ENCODE measurements at places on chromosomes 12 and 14.

DNA sequence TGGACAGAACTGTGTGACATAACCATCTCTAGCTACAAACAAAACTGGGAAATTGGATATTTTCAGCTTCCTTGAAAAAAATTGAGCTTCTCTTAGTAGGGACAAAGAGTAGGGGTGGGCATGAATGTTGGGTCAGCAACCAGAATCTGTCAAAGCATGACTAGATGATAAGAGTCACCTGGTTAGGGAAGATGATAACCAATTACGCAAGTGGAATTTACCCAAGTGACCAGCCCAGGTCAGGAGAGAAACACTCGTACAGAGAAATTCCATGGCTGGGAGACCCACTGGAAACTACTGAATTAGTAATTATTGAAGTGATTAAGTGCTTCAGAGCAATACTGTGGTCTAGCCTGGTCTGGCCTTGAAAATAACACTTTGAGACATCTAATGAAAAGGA, 36.3 kb upstream of the C12orf75 start:
- no peak for DNase-seq

DNA sequence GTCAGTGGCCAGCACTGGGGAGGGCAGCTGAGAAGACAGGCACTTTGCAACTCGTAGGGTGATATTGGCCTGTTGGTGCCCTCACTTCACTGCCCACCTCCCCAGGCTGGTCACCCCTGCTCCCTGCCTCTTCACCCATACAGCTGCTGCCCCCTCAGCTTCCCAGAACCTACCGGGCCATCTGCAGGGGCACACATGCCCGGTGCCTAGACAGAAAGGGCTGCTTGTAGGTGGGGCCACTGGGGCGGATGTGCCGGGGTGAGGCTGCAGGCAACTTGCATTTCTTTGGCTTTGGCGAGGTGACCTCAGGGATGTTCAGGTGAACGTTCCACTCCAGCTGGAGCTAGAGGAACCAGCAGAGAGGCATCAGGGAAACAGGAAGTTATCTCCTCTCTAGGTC, 17.2 kb downstream of the FAM186B start:
- DNase-seq, result no peak

DNA sequence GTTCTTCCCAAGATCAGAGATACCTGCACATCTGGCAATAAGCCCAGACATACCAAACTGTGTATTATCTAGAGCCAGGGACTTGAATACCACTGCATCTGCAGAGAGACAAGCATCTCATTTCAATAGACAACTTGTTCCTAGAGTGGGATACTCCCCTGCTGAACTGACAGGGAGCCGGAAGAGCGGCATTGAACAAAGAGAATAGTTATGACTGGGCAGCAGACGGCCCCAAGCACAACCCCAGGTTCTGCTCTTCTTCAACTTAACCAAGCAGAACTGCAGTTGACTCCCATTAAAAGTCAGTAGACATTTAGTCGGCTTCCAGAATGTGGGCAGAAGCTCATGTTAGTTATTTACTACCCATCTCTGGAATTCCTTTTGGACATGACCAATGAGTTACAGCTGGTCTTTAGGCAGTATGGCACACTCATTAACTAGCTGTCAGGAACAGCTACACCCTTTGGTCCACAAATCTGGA, 112.9 kb downstream of the HMGA2 start:
- no peak for DNase-seq

DNA sequence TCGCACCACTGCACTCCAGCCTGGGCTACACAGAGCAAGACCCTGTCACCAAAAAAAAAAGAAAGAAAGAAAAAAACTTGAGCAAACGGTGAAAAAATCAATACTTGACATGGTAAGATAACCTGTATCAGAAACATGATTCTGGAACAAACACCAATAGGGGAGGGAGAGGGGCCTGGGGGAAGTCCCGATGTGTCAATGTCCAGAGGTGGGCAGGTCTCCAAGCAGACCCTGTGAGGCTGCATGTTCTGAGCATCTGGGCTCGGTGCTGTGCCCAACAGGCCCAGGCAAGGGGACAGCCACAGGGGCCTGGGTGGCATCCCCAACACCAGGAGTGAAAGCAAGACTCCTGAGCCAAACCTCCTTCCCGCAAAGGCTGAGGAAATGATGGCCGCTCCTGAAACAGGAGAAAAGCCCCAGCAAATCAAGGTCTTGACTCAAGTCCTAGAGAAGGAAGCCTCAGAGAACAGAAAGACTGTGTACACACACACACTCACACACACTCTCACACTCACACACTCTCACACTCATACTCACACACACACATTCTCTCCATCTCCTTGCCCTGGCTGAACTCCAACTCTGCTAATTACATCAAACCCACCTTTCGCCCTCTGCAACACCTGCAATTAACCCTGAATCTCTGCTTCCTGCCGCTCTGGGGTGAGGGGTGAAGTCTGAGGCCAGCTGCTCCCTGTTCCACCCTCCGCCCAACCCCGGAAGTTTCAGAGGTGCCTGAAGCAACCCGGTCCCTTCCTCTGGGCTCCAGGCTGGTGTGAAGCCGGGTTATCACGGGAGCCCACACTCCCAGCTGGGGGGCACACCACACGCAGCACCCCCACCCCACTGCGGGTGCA, 20.4 kb downstream of the CCDC88C start:
- DNase-seq, result peak; percentile 69

- DNase-seq, result no peak
Observed at GRCh38 chr14:62592877-62593276, 452.4 kb downstream of the KCNH5 start.

GRCh38 chr14:32603992-32604565, 275.0 kb downstream of the AKAP6 start:
- DNase-seq, result no peak
